ENCODE measurements at places on chromosomes 4 and X.

GRCh38 chr4:140252141-140252741 is 98.3 kb upstream of the MAML3 start:
- DNase-seq = no peak

GRCh38 chr4:120055162-120055561 is 11.5 kb downstream of the MAD2L1 start:
- no peak for DNase-seq

DNA sequence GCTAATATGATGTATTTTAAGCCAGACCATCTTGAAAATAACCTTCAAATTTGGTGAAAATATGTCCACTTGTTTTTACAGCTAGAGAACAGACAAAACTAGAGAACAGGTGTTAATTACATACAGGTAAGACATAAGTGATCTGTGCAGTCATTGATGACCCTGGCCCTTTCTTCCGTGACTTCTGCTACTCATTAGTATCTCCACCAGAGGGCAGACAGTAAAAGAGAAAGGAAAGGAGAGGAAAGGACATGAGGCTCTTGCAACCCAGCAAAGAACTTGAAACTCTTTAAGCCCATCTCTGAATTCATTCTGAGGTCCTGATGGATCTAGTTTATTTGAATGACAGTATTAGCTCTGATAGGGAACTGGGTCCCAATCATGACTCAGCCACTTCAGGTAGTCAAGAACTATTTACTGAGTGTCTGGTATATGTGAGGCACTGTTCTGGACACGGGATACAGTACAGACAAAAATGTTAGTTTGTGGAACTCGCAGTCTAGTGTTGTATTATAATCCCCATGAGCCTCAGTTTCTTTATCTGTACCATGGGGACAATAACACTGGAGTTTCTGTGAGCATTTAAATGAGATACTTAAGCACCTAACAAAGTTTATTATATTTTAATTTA is 121.0 kb upstream of the TEX13D start:
- no peak for DNase-seq

DNA sequence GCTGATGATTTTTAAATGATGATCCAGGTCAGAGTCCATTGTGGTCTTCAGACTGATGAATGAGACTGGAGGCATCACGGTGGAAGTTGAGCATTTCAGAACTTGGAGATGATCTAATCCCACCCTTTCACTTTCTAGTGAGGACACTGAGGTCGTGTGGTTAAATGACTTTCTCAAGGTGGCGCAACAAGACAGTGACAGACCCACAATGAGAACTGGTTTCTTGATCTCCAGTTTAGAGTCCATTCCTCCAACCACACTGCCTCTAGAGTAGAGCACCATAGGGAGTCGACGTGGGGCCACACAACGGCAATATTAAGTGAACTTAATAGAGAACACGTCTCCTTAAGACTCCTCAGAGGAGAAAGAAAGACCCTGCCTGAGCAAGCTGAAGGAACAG is 381.0 kb downstream of the UNC5C start:
- DNase-seq = no peak

DNA sequence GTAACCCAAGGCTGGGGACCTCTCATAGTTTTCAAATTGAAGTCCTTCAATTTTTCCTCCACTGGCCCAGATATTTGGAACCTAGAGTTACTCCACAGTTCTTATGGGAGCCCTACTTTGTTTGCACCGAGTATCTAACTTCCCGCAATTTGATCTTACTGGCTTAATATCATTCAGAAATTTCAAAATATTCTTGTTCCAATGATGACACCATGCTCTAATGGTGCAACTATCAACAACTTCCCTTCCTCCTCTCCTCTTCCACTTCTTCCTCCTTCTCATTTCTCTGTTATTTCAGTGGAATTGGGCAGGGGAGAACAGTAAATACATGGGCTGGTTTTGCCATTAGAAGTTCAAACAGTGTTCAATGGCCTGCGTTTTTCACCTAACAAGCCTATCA is 20.2 kb downstream of the PDCL2 start:
- no peak for DNase-seq

- DNase-seq = no peak
These were observed 2.0 kb upstream of the SPP1 start for GRCh38 chr4:87973283-87974169.

GRCh38 chrX:41909068-41909467 is 14.3 kb downstream of the CASK start:
- no peak for DNase-seq

- no peak for DNase-seq
These were observed 44.3 kb downstream of the CCNG2 start for GRCh38 chr4:77201343-77201742.

DNA sequence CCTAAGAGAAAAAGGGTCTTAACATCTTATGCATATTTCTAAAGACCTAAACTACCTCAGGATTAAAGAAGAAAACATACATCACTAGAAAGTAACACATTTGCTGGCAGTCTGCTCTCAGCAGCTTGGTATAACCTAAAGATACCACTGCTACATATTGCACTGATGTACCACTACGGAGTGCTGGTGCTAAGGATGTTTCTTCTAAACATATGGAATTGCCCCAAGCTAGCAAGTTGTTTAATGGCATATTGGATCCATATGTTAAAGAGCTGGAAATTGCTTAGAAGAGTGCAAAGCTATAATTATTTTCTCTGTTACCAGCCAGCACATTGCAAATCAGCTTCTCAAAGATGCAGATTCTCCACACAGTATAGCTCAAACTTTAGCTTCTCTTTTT is 436.5 kb upstream of the GALNTL6 start:
- no peak for DNase-seq

DNA sequence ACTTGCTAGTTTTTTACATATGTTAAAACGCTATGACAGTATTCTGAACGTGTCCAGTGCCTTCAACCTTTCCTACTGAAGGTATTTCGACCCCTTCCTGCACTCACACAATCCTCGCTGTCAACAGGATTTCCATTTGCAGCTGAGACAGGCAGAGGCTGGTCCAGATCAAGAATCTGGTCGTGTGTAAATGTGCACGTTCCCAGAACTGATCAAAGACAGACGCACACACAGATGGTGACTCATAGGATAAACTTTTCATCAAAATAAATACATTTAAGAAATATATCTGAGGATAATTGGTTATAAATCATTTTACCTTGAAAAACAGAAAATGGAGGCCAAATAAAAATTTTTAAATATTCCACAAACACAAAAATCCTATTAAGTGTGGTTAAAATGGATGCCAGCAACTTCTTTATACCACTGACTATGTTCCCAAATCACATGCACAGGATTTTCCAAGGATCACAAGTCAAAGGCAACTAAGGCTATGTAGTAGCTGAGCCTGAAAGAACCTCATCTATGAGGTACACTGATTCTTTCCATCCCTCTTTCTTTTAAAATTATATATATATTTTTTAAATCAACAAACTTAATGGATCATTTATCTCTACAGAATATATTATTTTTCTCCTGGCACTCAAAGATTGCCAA is 85.9 kb downstream of the RNF150 start:
- DNase-seq = no peak

DNA sequence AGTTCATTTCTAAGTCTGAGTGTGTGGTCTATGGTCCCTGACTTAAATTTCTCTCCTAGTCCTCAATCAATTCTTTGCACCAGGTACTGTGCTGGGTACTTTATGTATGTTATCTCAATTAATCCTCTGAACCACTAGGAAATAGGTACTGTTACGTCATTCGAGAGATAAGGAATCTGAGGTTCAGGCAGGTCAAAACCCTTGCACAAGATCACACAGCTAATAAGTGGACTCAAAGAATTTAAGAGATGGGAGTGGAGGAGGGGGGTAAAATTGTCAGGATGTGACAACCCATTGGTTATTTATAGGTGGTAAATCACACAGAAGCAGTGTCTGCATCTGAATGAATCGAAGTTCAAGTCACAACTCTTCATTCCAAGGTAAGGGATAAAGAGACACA is 169.4 kb downstream of the EFHC2 start:
- DNase-seq = no peak

DNA sequence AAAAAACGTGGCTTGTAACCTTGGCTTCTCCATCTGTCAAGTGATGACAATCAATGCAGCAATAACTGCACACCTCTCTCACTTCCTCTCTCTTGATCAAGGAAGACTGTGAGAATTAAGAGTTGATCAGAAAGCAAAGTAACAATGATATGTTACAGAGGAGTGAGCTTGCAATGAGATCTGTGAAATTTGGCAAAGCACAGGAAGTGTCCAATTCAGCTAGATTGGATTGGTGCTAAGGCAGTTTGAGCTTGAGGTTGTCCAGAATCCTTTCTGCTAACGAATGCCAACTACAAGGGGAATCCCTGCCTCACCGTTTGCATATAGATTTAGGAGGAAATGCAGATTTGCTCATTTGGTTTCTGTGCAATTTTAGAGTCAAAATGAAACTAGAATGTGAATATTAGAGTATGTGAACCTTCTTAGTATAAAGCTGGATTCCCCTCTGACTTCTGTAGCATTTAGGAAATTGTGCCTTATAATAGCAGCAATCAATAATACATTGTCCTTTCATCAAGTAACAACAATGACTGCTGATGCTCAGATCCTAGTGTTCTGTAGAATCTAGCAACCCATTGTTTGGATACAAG is 346.4 kb downstream of the PTTG2 start:
- no peak for DNase-seq

- no peak for DNase-seq
These were observed 459.2 kb upstream of the GALNT7 start for GRCh38 chr4:172709376-172709775.

DNA sequence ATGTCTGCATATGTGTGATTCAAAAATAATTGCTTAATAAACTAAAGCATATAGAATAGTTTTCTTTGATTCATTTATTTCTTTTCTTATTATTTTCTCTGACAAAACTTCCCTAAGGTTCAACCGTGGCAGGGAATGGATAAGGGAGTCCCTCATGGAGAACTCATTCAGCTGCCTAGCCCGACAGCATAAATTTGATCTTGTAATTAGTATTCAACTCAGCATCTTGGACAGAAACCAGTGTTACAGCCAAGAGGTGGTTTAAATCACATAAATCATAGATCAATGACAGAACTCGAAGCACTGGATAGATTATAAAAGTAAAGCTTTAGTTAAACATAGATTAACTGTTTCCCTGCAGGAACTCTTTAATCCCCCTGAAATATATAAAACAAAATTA is 174.3 kb upstream of the POU3F4 start:
- no peak for DNase-seq

GRCh38 chr4:4875147-4875546 is 15.7 kb downstream of the MSX1 start:
- DNase-seq = no peak

DNA sequence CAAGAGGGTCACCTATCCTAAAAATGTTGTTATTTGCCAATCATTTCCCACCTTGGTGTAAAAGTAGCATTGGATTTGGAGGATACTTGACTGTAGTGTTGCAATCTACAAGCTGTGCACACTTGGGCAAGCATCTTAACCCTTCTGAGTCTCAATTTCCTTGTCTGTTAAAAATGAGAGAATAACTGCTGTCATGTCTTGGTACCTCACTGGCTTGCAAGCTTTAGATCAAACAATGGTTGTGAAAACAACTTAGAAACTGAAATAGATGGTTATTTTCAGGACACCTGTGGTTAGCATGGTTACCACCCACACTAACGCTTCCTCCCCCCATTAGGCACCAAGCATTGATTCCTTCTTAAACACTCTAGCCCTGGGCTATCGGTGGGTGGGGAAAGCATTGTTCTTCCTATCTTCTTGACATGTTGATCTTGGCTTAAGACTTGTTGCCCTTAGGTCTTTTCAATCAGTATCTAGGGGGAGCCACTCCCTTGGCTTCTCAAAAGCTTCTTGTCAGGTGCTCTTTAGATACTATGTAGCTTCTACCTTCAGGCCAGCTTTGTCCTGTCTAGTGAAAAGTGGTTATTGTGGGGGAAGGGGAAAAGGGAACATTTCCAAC is 10.6 kb upstream of the AMOT start:
- no peak for DNase-seq

DNA sequence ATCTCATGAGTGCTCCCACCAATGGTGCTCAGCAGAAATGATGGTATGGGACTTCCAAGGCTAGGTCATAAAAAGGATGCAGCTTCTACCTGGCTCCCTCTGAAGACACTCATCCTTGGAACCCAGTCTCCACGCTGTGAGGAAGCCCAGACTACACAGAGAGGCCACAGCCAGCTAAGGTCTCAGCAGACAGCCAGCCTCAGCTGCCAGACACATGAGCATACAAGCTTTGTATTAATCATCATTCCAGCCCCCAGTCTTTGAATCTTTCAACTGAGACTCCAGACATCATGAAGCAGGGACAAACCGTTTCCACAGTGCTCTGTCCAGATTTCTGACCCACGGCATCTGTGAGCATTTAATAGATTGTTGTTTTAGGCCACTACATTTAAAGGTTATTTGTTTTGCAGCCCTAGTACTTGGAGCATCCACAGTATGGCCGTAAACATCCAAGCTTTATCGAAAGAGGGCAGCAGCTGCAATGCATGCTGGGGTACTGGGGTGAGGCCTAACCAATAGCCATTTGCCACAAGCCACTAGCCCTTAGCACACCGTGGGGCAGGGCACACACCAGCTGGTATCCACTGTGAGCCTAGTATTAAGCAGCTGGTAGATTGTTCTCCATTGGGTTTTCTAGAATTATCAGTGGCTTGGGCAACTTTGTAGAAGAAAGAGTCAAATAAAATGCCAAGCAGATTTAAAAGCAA is 449.1 kb downstream of the BCOR start:
- DNase-seq = no peak

DNA sequence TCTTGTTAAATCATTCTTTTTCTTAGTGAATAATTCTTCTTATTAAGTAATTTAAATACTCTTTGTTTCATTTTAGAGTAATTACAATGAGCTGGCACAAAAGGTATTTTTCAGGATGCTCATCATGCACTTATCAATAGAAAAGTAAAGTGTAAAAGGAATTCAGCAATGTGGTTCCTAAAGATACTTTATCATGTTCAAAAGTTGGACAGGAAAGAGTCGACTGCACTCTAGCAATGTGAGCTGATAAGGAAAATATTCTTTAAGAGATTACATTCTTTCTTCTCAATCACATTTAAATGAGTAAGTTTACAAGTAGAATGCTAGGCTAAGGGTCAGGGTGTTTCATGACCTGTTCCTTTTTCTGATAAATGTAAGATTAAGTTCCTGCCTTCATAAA is 609.5 kb upstream of the FAM241A start:
- DNase-seq = no peak

DNA sequence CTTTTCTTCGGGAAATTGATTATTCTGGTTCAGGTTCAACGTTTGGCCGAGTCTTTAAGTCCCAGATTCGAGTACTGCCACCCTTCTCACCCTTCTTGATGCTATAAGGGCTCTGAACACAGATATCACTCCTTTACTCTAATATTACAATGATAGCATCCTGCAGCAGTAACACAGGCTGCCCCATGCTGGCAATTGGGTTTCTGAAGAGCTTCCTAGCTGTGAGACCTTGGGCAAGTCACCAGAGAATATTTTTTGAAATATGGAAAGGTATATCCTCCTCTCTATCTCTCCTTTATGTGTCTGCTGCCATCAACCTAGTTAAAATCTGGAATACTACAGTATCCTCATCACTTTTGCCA is 297 bp upstream of the MTMR8 start:
- DNase-seq = no peak

DNA sequence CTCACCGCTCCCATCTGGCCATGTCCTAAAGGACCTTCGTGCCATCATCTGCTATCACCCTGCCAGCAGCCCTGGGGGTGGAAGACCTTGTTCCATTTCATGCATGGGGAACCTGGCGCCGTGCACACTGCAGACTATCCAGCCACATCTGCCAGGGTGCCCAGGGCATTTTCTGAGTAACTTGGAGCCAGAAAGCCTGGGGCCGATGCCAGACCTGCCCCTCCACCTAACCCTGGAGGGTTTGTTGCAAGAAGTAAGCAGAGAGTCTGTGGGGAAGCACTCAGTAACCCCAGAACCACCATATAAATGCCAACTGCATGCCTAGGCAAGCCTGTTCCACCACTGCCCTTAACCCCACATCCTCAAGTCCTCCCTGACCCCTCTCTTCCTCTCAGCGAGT is 7.3 kb downstream of the HAUS7 start:
- DNase-seq = no peak
